ENCODE measurements at places on chromosomes 3 and 15.

- DNase-seq = peak; percentile 76
These were observed 105.8 kb downstream of the LSAMP start for GRCh38 chr3:116339441-116340028.

- DNase-seq = no peak
These were observed 129.1 kb upstream of the SMAD3 start for GRCh38 chr15:66936109-66936860.

DNA sequence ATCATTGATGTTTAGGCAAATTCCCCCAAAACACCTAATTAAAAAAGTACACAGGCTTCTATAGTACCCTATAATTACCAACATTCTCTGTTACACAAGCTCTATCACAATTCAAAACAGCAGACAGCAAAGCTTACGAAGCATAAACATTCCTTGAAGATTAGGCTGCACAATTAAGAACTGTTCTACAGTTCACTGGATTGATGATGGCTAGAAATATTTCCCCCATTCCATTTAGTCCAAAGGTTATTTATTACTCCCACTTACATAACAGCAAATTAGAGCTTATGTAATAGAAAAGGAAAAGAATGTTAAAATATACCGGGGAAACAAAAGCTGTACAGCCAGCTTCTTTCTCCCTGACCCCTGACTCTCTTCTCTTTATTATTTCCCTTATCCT, 49.3 kb downstream of the UACA start:
- DNase-seq = peak; percentile 42

DNA sequence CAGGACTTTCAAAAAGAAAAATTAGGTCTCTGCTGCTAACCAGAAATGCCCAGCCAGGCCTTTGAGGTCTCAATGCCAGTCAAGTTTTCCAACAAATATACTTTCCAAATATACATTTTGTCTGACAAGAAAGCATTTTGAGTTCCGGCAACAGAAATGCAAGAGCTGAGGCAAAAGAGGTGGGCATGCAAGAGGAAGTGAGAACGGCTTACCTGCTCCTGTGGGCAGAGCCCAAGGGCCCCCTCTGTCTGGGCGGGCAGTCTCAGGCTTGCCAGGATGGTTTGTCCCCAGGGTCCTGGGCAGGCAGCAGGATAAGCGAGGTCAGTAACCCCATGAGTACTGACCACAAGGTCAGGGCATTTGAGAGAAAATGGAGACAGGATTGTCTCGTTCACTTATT, 136.1 kb upstream of the TOPAZ1 start:
- no peak for DNase-seq

DNA sequence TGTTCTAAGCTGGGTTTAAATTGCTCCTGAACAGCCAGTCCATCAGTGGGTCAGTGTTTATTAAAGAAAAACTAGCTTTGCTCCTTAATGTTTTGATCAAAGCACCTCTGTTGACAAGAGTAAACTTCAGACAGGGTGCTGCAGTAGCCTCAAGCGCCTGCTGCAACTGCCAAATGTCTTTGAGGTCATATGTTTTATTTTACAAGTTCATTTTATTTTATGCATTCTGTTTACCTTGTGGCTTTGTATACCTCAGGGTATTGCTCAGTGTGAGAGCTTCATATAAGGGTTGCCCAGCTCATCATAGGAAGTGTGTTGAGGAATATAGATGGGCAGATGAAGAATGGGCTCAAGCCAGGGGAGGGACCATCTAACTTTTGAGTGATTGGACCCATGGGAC, 8.5 kb downstream of the MYZAP start:
- DNase-seq = no peak

- peak; percentile 79 for DNase-seq
These were observed 1.4 kb downstream of the ATOSA start for GRCh38 chr15:52677593-52678467.

GRCh38 chr15:64571857-64572291, 111.5 kb downstream of the ZNF609 start:
- DNase-seq = no peak

DNA sequence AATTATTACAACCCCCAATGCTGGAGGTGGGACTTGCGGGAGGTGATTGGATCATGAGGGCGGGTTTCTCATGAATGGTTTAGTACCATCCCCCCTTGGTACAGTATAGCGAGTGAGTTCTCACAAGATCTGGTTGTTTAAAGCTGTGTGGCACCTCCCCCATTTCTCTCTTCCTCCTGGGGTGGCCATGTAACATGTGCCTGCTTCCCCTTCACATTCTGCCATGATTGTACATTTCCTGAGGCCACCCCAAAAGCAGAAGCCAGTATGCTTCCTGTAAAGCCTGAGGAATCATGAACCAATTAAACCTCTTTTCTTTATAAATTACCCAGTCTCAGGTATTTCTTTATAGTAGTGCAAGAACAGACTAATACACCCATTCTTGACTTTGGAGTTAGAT, 20.3 kb upstream of the PROK2 start:
- no peak for DNase-seq

- DNase-seq = no peak
These were observed 351.0 kb downstream of the MCTP2 start for GRCh38 chr15:94582368-94582767.

- DNase-seq = peak; percentile 15
These were observed 293.3 kb downstream of the MEX3B start for GRCh38 chr15:81752546-81752942.

DNA sequence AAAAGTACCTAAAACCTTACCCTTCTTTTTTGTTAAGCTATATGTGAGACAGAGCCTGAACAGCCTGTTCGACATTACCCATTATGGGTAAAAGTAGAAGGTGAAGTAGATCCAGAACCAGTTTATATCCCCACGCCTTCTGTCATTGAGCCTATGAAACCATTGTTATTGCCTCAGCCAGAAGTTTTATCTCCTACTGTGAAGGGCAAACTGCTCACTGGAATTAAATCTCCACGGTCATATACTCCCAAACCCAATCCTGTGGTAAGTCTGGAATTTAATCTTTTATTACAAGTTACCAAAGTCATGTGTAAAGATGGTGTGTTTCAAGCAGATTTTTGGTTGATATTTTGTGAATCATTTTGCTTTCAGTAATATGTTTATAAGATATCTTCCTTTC, 47.1 kb upstream of the MAPKBP1 start:
- DNase-seq = peak; percentile 62

DNA sequence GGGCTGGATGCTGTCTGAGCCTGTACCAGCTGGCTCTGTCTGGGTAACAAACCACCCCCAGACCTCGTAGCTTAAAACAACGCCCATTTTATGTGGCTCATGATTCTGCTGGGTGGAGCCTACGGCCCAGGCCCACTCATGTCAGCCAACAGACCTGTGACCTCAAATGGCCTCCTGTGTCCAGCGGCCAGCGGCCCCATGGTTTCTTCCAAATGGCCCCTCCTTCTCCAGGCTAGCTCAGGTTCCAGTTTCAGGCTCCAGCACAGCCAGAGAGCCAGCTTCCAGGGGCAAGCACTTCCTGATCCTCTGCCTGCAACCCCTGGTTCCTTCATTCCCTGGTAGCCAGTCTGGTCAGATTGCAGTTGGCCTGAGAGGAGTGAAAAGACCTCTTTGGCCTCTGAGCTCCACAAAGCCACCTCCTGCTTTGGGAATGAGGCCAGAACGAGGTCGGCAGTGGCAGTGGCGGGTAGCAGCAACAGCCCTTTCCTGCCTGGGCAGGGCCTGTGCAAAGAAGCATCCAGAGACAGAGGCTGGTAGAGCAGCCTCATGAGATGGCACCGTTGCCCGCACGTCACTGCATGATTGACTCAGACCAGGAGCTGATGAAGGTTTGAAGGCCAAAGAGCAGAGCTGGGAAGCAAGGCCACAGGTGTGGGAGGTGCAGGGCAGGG, 21.0 kb upstream of the PLXNA1 start:
- no peak for DNase-seq

DNA sequence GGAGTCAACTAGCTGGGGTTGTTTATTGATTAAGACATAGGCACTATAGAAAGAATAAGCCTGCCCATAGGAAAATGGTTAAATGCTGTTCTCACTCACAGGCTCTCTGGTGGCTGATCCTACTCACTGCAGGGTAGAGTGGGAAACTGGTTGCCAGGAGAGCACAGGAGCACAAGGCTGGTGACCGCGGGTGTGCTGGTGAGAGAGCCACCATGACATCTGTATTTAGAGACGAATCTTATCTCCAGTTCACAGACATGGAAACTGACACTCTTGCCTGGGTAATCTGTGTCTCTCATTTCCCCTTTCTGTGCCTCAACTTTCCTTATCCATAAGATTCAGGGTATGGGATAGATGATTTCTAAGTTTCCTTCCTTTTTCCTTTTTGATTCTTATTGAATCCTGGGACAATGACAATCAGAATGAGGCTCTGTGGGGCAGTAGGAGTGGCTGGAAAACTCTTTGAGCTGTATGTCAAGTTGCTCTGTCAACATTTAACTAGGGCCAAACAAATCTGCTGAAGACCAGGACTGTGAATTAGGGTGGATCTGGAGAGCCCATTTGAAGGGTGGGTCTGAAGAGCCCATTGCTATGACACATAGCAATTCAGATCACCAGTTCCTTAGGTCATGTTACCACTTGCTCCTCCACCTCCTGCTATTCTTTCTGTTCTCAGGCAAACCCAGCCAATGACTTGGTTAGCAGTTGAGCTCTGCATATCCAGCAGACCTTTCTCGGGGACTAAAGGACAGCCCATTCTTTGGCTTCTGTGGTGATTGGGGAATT, 286.1 kb upstream of the TBL1XR1 start:
- DNase-seq = no peak

DNA sequence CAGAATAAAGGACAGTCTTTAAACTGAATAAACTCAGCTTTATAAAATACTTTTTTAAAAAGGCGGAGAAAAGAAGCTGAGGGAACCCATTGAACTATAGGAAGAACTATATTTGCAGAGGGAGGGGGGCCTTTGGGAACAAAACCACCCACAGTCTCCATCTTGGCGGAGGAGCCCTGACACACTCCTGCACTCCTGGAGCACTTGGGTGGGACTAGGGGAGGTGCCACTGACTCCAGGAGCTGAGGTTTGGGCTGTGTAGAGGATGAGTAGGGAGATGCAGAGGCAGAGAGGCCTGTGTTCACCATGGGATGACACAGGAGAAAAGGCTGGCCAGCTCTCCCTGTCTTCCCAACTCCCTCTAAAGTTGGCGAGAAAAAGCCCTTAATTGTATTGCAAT, 35.8 kb downstream of the IFT122 start:
- no peak for DNase-seq

DNA sequence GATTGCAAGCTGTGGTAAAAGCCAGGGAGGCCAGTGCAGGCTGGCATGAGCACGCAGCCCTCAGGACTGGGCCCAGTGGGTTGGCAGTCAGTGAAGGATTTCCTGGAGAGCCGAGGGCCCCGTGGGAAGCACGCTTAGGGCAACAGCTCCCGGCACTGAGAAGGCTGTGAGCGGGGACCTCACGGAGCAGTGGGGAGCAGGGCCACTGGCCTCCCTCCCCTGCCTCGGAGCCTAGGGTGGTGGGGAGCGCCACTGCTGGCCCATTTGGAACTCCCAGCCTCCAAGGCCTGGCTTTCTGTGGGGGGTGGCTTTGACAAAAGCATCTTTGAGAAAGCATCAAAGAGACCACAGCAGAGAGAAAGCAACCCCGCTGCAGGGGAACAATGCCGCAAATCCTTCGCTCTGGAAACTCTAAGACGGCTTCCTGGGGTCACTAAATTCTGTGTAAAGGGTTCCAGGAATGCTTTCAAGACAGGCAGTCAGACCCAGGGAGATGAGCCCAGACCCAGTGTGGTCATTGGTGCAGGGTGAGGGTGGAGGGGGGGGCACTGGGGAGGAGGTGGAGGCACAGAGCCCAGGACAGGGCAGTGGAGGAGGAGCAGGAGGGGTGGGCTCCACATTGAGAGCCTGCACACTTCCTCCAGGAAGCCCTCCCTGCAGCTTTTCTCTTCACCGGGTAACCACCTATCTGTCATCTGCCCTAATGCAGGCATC, 9.5 kb upstream of the APBA2 start:
- DNase-seq = no peak

DNA sequence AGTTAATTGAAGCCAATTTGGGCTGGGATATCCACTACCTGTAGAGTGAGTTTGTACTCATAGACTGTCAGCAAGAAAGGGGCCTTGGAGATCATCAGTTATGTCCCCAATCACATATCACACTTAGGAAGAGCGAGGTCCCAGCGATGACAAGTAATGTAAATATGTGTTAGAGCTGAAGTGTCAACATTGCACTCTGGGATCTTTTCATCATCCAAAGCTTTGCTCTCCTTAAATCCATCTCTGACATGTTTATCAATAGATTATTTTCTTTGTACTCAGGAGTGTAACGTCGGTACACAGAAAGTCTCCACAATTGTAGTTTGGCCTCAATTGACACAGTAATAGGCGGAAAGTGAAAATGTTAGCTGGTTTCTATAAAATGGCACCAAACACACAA, 113.7 kb upstream of the TPRG1 start:
- no peak for DNase-seq

DNA sequence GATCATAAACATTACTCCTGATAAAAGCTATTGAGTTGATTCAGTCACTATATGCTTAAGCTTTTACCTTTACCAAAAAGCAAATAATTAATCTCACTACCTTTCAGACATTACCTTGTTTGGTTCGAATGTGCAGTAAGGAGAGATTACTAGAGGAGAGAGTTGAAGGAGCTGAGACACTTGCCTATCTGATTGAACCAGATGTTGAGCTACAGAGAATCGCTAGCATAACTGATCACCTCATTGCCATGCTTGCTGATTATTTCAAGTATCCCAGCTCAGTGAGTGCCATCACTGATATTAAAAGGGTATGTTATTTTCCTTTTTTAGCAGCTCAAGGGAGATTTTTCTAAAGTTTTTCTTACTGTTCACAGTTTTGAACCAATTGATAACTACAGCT, 54.6 kb downstream of the ARMC8 start:
- DNase-seq = no peak

- peak; percentile 46 for DNase-seq
These were observed 488.9 kb downstream of the GABRG3 start for GRCh38 chr15:27459836-27460235.

DNA sequence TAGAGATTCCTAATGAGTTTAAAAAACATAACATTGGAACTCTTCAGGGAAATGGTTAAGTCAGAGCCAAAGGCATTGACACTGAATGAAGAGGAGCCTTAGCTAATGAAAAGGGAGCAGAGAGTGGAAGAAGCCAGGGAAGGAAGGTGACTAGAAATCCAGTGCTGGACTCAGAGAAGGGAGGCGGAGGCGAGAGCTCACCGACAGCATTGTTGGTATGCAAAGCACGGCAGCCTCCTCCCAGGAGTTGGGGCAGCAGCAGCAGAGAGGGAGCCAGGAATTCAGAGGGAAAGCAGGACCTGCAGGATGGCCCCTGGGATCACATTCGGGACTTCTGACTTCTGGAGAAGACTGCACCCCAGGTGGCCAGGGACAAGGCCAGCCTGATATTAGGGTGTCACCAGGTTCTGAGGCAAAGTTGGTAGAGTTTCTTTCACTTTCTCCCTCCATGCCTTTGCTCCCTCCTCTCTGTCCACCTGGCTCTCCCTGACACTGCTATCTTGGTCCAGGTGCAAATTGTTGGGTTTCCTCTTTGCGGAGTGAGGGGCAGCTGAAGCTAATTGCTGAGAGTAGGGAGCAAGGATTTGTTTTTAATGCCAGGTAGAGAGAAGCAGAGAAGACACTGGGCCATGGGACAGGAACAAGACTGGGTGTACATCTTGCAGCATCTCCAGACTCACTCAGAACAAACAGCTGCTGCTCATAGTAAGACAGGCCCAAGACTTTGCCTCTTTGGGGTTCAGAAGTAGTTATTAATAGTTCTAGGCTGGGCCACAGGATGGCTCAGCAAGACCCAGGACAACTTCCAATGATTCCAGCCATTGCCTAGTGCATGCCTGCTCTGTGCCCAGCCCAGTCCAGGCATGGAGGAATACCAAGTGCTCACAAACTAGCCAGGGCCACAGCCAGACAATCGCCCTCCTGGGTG, 157.9 kb downstream of the TLE3 start:
- peak; percentile 77 for DNase-seq
